ENCODE measurements at places on chromosomes 1 and 21.
A peak's percentile ranks its signal among the peaks of the same experiment; 100 is the strongest.

DNA sequence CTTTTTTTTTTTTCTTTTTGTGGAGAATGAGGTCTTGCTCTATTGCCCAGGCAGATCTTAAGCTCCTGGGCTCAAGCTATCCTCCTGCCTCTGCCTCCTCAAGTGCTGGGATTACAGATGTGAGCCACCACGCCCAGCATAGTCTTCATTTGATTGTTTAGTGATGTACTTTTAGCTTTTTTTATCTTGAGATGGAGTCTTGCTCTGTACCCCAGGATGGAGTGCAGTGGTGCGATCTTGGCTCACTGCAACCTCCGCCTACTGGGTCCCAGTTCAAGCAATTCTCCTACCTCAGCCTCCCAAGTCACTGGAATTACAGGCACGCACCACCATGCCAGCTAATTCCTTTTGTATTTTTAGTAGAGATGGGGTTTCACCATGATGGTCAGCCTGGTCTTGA, 24.0 kb upstream of the LRRC3 start:
- DNase-seq: no peak

- no peak for DNase-seq
Measured at GRCh38 chr1:201361652-201362504, 15.6 kb downstream of the TNNT2 start.

- no peak for DNase-seq
Measured at GRCh38 chr21:38980416-38981313, 174.9 kb downstream of the ETS2 start.

DNA sequence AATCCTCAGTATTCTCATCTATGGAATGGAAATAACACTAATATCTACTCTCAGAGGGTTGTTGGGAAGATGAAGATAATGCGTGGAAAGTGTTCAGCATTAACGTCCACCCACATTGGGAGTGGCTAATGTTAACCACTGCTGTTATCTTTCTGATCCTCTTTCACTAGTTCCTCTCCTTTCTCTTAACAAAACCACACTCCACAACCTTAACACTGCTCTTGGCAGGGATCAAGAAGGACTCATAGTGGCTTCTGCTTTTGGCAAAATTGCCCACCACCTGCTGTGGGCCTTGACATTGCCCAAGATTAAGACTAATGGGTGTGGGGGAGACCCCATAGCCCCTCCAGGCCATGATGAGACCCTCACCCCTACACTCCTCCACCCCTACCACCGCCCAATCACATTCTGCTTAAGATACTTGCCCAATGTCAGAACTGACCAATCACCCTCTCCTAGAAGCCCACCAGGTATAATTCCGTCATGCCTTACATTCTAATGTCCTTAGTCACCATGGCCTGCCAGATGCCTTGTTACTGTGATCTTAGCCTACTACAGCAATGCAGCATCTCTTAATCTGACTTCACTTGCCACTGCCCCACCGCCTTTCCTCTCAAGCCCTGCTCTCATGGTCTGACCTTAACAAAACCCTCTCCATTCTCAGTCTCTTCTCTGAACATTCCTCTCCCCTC, 27.1 kb downstream of the DHCR24 start:
- DNase-seq: no peak

- DNase-seq: no peak
Measured at GRCh38 chr1:217673387-217673786, 42.2 kb downstream of the SPATA17 start.

- no peak for DNase-seq
Measured at GRCh38 chr1:228508840-228509415, 21.7 kb downstream of the RNF187 start.

DNA sequence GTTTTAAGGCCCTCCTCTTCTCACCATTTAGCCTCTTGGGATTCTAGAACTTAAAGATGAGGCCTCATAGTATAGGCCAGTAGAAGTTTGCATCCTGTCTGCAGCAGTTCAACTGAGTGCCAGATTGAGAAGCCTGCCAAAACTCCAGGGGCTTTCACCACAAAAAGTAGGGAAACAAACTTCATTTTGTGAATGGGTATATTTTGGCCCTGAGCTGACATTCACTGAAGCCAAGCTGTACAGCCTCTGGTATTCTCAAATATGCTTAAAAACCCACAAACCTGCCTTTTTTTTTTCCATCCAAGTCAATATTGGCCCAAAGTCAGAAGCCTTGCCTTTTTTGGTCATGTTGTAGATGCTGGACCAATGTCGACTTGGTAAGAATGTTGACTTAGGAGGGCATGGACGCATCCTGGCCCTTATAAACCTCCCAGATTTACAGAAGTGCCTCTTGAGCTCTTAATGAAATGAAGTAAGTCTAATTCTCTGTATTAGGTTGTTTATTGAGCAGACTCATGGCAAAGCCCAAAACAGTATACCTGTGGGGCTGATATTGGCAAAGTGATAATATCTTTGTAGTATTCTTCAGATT, 337.5 kb downstream of the CHRM3 start:
- no peak for DNase-seq

- peak; percentile 2 for DNase-seq
Measured at GRCh38 chr1:198056255-198056654, 100.5 kb upstream of the NEK7 start.

DNA sequence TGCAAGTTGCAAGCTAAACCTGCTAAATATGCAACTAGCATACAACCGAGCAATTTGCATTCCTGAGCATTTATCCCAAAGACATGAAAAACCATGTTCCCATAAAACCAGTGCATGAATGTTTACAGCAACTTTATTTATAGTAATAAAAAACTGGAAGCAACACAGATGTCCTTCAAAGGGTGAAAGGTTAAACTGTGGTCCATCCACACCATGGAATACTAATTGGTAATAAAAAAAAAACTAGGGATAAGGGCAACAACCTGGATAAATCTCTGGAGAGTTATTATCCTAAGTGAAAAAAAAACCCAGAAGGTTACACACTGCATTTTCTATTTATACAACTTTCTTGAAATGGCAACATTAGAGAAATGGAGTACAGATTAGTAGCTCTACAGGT, 474.1 kb downstream of the SMYD3 start:
- DNase-seq: no peak

GRCh38 chr1:34591751-34592629, 162.9 kb upstream of the GJB5 start:
- DNase-seq: no peak

GRCh38 chr21:22649246-22649645, 1651.0 kb downstream of the NCAM2 start:
- DNase-seq: no peak

DNA sequence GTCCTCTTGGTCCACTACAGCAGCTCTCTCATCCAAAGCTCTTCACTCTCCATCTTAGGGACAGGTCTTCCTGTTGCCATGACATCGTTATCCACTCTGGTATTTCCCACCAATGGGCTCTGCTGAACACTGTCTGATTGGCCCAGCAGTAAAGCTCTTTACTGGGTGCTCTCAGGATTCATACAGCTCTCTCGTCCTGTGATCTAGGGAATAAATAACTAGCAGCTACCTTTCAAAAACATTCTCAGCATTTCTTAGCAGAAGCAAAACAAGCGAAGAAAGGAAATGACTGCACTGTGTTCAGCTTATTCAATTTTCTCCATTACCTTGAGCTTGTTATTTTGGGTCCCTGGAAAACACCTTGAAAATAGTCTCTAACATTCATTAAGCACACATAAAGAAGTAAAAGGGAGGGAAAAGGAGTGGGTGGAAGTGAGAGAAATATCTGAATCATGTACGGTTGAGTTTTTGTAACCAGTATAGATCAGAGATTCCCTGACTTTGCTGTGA, 163.4 kb upstream of the SGIP1 start:
- no peak for DNase-seq
